ENCODE measurements at places on chromosomes 1 and 21.

DNA sequence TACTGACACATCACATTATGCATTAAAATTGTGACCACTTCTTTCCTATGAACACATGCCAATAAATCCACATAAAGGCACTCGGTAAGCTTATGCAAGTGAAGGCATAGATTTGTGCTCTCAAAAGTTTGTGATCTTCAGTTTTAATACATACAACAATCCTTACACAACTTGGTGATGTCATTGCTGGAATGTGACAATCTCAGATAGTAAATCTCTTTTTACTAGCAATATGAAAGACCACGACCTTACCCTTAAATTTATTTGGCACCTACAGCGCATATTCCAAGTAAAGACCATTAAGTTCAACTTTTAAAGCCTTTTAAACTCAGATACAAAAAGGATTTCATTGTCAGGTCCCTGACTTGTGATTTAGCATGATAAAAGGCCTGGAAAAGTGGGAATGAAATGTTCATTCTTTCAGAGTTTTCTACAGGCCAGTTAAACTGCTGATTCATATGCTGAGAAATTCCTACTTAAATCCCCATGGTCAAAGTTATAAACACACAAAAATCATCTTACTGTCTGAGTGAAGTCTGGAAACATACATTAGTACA lies 157.4 kb downstream of the SIPA1L2 start:
- DNase-seq = no peak

- DNase-seq = no peak
These were observed 4.5 kb downstream of the OVAAL start for GRCh38 chr1:180563026-180563827.

- DNase-seq = no peak
These were observed 273.4 kb upstream of the CACYBP start for GRCh38 chr1:174726167-174726879.

- DNase-seq = no peak
These were observed 686.9 kb upstream of the NCAM2 start for GRCh38 chr21:20311234-20311787.

- DNase-seq = no peak
These were observed 32.1 kb upstream of the ADORA3 start for GRCh38 chr1:111535256-111536191.

DNA sequence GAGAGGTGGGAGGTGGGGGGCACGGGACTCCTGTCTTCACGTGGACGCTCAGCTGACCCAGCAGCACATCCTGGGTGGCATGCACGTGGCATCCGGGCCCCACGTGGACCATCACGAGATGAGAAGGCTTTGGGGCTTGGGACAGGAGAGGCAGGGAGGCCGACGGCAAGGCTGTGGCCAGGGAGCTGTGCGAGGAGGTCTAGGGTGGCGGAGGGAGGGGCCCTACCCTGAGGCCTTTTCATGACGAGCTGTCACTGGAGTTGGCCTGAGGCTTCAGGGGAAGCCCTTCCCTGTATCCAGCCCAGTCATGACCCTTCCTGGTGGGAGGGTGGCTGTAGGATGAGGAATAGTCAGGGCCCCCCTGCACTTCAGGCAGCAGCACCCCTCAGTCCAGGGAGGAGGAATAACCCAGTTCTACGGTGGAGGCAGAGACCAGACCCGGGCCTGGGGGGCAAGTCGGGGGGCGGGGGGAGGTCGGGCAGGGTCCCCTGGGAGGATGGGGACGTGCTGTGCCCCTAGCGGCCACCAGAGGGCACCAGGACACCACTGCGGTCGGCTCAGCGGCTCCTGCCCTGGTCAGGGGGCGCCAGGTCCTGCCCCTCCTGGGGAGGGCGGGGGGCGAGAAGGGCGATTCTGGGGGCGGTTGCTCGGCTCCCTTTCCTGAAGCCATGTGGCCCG lies 2.0 kb upstream of the PERM1 start:
- DNase-seq = no peak

DNA sequence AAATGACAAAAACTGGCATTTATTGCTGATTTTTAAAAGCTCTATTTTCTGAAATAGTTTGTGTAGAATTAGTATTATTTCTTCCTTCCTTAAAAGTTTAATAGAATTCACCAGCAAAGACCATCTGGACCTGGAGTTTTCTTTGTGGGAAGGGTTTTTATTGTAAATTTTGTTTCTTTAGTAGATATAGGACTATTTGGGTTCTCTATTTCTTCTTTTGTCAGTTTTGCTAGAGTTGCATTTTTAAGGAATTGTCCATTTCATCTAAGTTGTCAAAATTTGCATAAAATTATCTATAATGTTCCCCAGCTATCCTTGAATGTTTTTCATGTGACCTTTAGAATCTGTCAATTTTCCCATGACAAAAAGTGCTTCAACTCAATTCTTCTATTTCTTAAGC lies 28.8 kb upstream of the LRP8 start:
- DNase-seq = no peak

DNA sequence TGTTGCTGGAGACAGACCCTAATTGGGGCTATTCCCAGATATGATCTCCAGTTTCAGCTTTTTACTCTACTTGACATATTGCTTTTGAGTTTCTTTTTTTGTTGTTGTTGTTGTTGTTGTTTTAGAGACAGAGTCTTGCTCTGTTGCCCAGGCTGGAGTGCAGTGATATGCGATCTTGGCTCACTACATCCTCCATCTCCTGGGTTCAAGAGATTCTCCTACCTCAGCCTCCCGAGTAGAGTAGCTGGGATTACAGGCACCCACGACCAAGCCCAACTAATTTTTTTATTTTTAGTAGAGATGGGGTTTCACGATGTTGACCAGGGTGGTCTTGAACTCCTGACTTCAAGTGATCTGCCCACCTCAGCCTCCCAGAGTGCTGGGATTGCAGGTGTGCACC lies 1.3 kb upstream of the SRP9 start:
- DNase-seq = no peak

GRCh38 chr1:231878737-231879136 lies 252.1 kb downstream of the DISC1 start:
- DNase-seq = no peak

GRCh38 chr1:87336623-87337067 lies 8.0 kb downstream of the LMO4 start:
- DNase-seq = no peak

DNA sequence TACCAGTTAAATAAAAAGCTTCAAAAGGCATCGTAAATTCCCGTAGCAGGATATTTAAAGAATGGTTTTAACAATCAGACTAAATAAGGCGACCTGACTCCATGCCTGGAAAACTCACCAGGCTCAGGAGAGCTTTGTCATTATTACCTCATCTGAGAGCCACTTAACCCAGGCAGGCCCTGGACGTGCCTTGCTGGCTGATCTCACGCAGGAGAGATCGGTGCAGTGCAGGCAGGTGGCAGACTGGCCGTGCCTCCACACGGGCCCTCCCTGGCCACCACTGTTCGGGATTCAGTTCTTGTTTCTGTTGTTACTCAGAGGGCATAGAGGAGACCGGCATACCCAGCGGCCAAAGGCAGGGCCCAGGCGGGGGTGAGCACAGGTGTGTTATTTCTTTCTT lies 6.4 kb downstream of the MT1HL1 start:
- DNase-seq = no peak

DNA sequence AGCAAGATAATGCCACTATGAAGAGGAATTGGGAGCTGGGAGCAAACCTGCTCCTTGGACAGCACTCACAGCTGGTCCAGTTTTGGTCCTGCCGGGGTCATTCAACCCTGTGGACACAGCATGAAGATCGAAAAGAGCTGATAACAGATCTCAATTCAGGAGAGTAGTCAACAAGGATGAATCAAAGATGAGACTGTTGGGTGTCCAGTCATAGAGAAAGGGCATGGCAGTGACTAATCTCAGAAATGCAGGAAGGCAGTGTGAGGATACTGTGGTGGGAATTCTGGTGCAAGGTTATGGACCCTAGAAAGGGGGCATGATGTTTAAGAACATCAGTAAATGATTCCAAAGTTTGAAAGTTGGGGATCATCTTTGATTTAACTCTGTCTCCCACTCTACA lies 261.4 kb upstream of the ZP4 start:
- DNase-seq = no peak

DNA sequence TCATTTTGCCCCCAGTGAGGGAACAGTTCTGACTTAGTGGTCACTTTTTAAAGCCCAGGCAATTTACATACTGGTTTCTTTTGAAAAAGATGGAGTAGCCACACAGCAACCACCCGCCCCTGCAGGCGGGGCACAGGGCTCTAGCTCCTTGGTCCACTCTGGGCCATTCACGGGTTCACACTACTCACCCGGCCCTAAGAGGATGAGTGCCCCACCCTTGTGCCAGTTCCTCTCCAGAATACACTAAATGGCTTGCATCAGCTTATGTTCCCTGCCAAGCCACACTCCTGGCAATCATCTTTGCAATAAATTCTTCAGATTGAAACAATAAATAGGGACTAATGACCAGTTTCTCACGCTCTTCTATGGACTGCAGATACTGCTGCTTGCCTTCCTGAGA lies 15.7 kb upstream of the ATP13A2 start:
- no peak for DNase-seq

GRCh38 chr21:41630249-41630648 lies 122.3 kb upstream of the TMPRSS2 start:
- DNase-seq = no peak

GRCh38 chr1:109849655-109850054 lies 61.0 kb upstream of the CSF1 start:
- DNase-seq = no peak

- DNase-seq = no peak
These were observed 827.6 kb upstream of the B3GALT2 start for GRCh38 chr1:194014014-194014413.

- no peak for DNase-seq
These were observed 97.4 kb downstream of the KCNH1 start for GRCh38 chr1:211036381-211037060.

- no peak for DNase-seq
These were observed 26.5 kb downstream of the CD247 start for GRCh38 chr1:167491586-167492461.

- DNase-seq = no peak
These were observed 58.4 kb downstream of the NTMT2 start for GRCh38 chr1:170204121-170204520.

- DNase-seq = no peak
These were observed 1.9 kb downstream of the GALE start for GRCh38 chr1:23798662-23799142.

Measured in stimulated activated CD4-positive, alpha-beta T cell treated with anti-CD3 and anti-CD28 coated beads, TNF-alpha, amount 100 ng/mL, for 48 hours (primary cell).